ENCODE measurements at places on chromosomes 3 and 15. TPM values are rescaled to one million over a fixed set of nuclear protein-coding genes. Genes with fewer than 3 reads are reported as not detected.

- no peak overlapping the region for H3K27ac ChIP-seq
- DNase-seq, result no peak
Measured at GRCh38 chr3:143326983-143327778, 207.6 kb downstream of the CHST2 start.

- DNase-seq, result no peak
- H3K4me3 ChIP-seq, result no peak overlapping the region
- no peaks in the 10 kb centered on the region for H3K4me1 ChIP-seq
- no peak overlapping the region for H3K27ac ChIP-seq
- no peaks in the 10 kb centered on the region for H3K36me3 ChIP-seq
- H3K27me3 ChIP-seq, result no peaks in the 10 kb centered on the region
Measured at GRCh38 chr15:54208786-54209185, 230.5 kb downstream of the UNC13C start.

The EFHB gene
- total RNA-seq, result 0.33 TPM

GRCh38 chr3:161072211-161072621 is 32.9 kb downstream of the B3GALNT1 start:
- H3K27me3 ChIP-seq, result peaks cover 10% of the 10 kb centered on the region
- no peak for DNase-seq
- no peak overlapping the region for H3K4me3 ChIP-seq
- H3K36me3 ChIP-seq, result no peaks in the 10 kb centered on the region
- peak overlapping the region; percentile 44 for H3K27ac ChIP-seq
- H3K4me1 ChIP-seq, result peaks cover 49% of the 10 kb centered on the region

GRCh38 chr15:34109797-34110663 is 8.1 kb downstream of the PGBD4 start:
- H3K36me3 ChIP-seq, result peaks cover 3% of the 10 kb centered on the region
- H3K4me3 ChIP-seq, result no peak overlapping the region
- DNase-seq, result peak; percentile 36
- H3K4me1 ChIP-seq, result peaks cover 6% of the 10 kb centered on the region

The CDCP1 gene
- total RNA-seq, result 21.7 TPM

- no peaks in the 10 kb centered on the region for H3K36me3 ChIP-seq
- no peak overlapping the region for H3K4me3 ChIP-seq
- peaks cover 3% of the 10 kb centered on the region for H3K4me1 ChIP-seq
- no peak for DNase-seq
- H3K27ac ChIP-seq, result no peak overlapping the region
Measured at GRCh38 chr3:4570840-4571621, 77.9 kb downstream of the ITPR1 start.

DNA sequence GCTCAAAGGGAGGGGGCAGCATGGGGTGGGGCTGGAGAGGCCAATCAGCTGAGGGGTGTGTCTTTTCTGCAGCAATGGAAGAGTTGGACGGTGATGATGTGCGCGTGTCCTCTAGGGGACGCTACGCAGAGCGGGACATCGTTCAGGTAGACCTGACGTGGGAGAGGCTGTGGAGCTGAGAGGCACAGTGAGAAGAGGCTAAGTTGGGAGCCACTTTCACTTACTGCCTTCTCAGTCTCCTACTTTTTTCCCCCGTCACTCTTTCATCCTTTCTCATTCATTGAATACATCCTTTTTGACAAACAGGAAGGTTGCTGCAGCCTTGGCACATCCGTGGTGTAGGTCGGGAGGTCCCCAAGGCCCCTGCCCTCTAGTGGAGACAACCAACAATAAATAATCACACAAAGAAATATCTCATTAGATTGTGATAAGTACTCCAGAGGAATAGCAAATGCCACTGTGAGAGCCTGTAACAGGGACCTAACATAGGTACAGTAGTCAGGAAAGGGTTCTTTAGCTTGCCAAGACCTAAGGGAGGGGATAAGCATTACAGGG is 4.4 kb upstream of the BRPF1 start:
- peak; percentile 68 for DNase-seq

- H3K36me3 ChIP-seq, result no peaks in the 10 kb centered on the region
- no peak overlapping the region for H3K27ac ChIP-seq
- no peaks in the 10 kb centered on the region for H3K27me3 ChIP-seq
- DNase-seq, result no peak
- H3K4me1 ChIP-seq, result no peaks in the 10 kb centered on the region
Measured at GRCh38 chr15:62444104-62445022, 279.3 kb upstream of the C2CD4B start.

The MYLK gene
- 0.15 TPM for total RNA-seq

The GPR62 gene
- total RNA-seq, result not detected

DNA sequence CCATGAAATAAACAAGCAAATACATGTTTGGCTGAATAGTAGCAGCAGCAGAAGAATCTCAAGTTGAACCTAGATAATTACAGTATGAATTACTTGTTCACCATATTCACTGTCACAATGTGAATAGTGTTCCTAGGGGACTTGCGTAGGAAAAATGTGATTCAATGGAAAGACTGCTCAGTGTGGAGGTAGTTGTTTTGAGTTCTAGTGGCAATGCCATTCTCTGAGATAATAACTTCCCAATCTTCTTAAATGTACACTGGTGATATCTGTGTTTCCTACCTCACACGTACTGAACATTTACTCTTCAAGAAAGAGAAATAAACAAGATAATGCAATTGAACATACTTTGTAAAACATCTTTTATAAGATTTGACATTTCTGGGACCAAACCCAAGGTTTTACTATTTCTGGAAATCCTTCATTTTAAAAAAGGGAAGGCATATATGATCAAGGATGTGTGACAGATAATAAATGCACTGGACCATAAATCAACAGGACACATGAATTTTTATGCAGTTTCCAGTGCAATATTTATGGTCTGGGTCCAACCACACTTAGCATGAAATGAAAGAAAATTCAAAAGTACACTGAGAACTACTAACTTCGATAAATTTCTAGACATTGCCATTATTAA is 598.3 kb upstream of the ZNF385D start:
- H3K4me3 ChIP-seq, result no peak overlapping the region
- H3K27ac ChIP-seq, result no peak overlapping the region
- H3K27me3 ChIP-seq, result no peaks in the 10 kb centered on the region

DNA sequence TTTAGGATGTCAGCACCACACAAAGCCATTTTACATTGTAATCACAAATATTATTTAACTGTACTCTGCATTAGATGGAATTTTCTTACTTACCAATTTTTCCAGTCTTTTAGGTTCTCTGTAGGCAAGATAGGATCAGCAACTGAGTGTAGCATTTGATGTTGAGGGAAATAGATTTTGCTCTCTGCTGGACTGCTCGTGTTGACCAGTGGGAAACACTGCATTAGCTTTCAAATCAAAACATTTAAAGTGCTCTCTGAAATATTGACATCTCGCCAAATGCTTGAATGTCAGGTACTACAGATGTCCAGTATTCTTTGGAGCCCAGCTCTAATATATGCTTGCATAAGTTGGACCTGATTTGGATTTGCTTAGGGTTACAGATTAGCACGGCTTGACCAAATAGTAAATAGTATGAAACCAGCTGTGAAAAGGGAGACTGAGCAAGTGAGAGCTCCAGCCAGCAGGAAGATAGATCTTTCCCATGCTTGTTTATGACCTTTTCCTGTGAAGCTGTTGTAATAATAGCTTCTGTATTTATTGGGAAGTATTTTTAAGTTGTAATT is 29.5 kb downstream of the P2RY14 start:
- DNase-seq, result no peak
- no peak overlapping the region for H3K4me3 ChIP-seq
- H3K27ac ChIP-seq, result no peak overlapping the region
- peaks cover 24% of the 10 kb centered on the region for H3K27me3 ChIP-seq
- no peaks in the 10 kb centered on the region for H3K36me3 ChIP-seq
- H3K4me1 ChIP-seq, result peaks cover 2% of the 10 kb centered on the region

- H3K4me3 ChIP-seq, result no peak overlapping the region
- no peak for DNase-seq
- H3K4me1 ChIP-seq, result peaks cover 4% of the 10 kb centered on the region
- H3K27me3 ChIP-seq, result peaks cover 31% of the 10 kb centered on the region
- H3K27ac ChIP-seq, result no peak overlapping the region
Measured at GRCh38 chr15:73426323-73426994, 16.5 kb upstream of the REC114 start.

The POLR2M gene
- total RNA-seq, result 61.6 TPM

- H3K4me1 ChIP-seq, result no peaks in the 10 kb centered on the region
- no peaks in the 10 kb centered on the region for H3K36me3 ChIP-seq
- H3K27me3 ChIP-seq, result peaks cover 8% of the 10 kb centered on the region
- no peak overlapping the region for H3K4me3 ChIP-seq
Measured at GRCh38 chr3:99700631-99701268, 62.4 kb downstream of the COL8A1 start.

The CD200R1 gene
- 8.8 TPM for total RNA-seq

DNA sequence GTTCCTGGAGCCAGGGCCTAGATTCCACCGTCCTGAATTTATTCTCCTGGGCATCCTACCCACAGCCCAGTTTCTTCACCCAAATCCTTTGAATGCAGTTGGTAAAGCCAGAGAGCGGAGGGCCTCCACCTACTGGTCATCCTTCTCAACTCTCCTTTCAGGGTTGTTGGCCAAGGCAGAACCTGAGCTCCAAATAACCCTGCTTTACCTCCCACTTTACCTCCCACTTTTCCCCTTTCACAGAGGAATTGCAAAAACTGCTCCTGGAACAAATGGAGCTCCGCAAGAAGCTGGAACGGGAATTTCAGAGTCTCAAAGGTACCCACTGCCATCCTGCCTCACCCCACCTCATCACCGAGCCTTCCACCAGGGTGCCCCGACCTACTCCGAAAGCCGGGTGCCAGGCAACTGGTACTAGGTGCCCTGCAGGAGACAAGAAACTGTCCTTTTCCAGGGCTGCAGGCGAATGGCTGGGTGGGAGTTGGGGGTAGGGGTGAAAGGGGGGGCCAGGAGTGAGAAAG is 6.8 kb downstream of the SKOR1 start:
- peaks cover 5% of the 10 kb centered on the region for H3K36me3 ChIP-seq
- no peak for DNase-seq
- no peak overlapping the region for H3K27ac ChIP-seq
- peaks cover 42% of the 10 kb centered on the region for H3K4me1 ChIP-seq
- H3K4me3 ChIP-seq, result no peak overlapping the region
- peaks cover 78% of the 10 kb centered on the region for H3K27me3 ChIP-seq

The RAD51 gene
- total RNA-seq, result 66.7 TPM

DNA sequence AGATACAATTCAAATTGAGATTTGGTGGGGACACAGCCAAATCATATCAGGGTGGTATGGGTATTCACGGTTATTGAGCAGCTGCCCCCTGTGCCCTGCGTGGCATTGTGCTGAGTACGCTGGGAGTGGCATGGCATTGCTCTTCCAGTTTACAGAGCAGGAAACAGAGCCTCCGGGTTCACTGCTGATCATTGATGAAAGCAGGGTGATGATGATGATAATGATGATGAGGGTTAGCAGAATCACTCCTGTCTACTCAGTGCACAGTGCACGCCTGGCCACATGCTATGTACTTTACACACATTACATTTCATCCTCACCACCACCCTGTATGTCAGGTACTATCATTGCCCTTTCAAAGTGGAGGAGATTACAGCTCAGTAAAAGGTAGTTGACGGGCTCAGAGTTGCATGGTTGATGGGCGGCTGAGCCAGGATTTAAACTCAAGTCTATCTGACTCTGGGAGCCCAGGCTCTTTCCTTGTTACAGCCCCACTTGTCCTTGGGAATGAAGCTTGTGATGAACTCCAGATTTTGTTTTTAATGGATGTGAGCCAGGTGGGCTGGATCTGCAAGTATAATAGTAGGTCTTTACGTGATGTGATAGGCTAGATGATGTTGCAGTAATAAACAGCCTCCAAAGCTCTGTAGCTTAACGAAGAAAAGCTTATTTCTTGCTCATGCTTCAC is 87.6 kb upstream of the MYZAP start:
- no peaks in the 10 kb centered on the region for H3K36me3 ChIP-seq
- H3K4me3 ChIP-seq, result no peak overlapping the region

The LRRC31 gene
- total RNA-seq, result not detected

The POC1A gene
- 28.2 TPM for total RNA-seq

The BHLHE40 gene
- total RNA-seq, result 112 TPM

DNA sequence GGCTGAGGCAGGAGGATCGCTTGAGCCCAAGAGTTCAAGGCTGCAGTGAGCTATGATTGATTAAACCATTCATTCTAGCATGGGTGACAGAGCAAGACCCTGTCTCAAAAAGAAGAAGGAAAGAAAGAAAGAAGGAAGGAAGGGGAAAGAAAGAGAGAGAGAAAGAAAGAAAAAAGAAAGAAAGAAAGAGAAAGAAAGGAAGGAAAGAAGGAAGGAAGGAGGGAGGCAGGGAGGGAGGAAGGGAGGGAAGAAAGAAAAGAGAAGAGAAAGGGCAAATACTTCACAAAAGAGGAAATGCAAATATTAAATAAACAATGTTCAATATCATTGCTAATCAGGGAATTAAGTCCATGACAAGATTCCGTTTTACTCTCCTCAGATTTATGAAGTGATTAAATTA is 4.0 kb upstream of the KIF7 start:
- peaks cover 2% of the 10 kb centered on the region for H3K36me3 ChIP-seq
- H3K4me3 ChIP-seq, result no peak overlapping the region
- no peak for DNase-seq
- peaks cover 13% of the 10 kb centered on the region for H3K4me1 ChIP-seq

DNA sequence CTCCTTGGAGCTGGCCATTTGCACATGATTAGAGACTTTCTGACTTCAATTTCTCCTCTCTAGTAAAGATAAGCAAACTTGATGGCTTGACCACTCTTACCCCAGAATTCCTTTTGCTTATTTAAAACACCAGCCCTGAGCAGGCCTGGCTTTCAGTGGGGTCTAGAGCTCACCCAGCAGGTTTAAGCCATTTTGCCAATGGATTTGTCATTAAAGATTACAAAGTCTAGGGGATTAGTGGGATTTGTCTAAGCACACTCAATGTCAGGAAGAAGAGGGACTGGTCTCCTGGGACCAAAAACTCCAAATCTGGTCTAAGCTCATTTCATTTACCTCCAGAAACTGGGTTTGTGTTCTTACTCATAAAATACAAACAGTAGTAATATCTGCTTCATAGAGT is 57.3 kb upstream of the SNTN start:
- no peaks in the 10 kb centered on the region for H3K36me3 ChIP-seq
- no peak for DNase-seq
- no peak overlapping the region for H3K4me3 ChIP-seq
- no peaks in the 10 kb centered on the region for H3K4me1 ChIP-seq

- no peaks in the 10 kb centered on the region for H3K36me3 ChIP-seq
- no peaks in the 10 kb centered on the region for H3K4me1 ChIP-seq
- no peak for DNase-seq
- no peak overlapping the region for H3K4me3 ChIP-seq
Measured at GRCh38 chr15:100278596-100279380, 63.0 kb downstream of the ADAMTS17 start.

DNA sequence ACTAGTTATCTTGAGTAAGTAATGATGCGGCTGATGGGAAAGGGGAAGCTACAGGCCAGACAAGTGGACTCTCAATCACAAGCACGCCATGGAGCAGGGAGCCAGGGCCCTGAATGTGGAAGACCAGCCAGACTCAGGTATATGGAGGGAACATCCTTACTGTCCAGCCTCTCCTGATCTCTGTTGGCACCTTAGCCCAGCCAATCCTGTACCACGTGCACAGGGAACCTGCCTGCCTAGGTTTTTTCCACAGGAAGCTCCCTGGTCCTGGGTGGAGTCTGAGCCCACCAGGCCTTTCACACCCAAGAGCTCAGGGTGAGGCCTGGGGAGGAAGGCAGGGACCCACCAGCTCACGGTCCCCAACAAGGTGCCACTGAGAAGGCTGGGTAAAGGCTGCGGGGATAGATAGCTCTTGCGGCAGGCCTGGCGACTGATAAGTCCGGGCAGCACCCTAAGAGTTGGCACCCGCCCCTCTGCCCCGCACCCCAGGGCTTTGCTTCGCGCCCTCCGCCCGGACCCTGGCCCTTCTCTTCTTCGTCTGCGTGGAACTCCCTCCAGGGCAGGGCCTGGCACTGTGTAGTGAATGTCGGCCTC is 933 bp upstream of the APEH start:
- H3K4me3 ChIP-seq, result peak overlapping the region; percentile 84
- peaks cover 37% of the 10 kb centered on the region for H3K4me1 ChIP-seq
- no peaks in the 10 kb centered on the region for H3K27me3 ChIP-seq
- H3K27ac ChIP-seq, result peak overlapping the region; percentile 99
- H3K36me3 ChIP-seq, result peaks cover 15% of the 10 kb centered on the region
